NCI-H2171 (cell line): ENCODE measurements at places on chromosomes 11 and 22.

GRCh38 chr11:111362887-111363411, 16.1 kb downstream of the POU2AF1 start:
- no peak for DNase-seq

DNA sequence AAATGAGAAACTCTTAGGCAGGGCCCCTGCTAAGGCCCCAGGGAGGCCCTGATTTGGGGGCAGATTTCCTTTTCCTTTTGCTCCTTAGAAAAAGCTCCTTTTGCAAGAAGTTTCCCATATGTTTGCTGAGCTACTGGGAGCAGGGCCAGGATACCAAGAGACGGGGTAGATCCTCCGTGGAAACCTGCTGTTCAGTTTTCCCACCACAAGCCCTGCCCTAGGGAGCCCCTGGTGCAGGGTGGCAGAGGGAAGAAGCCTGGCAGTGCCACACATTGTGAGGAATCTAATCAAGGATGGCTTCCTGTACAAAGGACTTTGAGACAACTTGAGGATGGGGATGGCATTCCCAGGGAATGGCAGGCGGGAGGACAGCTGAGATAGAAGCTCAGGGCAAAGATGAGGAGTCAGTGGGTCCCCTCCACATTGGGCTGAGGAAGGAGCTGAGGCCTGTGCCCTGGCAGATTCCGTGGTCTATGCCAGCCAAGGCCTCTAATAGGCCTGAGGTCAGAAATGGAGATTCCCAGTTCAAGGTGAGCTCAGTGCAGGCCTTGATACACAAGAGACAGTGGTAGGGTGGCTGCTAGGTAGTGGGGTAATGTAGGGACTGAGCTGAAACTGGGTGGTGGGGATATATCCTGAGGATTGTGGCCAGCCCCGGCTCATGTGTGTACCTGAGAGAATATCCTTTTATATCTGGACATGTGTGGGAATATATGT, 15.0 kb downstream of the TUB start:
- DNase-seq = no peak

- DNase-seq = no peak
Measured at GRCh38 chr11:23988381-23989006, 508.4 kb upstream of the LUZP2 start.

GRCh38 chr22:37310075-37310606, 27.8 kb downstream of the CYTH4 start:
- DNase-seq = no peak

GRCh38 chr11:41320238-41320637, 139.2 kb downstream of the LRRC4C start:
- no peak for DNase-seq

- DNase-seq = no peak
Measured at GRCh38 chr22:26271427-26271826, 102.2 kb downstream of the SEZ6L start.
